KG1 (cell line): ENCODE measurements at places on chromosomes 1 and 21.

GRCh38 chr1:160085686-160086455 is 4.5 kb downstream of the KCNJ9 start:
- peak; percentile 47 for DNase-seq

- DNase-seq = no peak
These were observed 20.7 kb downstream of the FOXO6 start for GRCh38 chr1:41381692-41382479.

DNA sequence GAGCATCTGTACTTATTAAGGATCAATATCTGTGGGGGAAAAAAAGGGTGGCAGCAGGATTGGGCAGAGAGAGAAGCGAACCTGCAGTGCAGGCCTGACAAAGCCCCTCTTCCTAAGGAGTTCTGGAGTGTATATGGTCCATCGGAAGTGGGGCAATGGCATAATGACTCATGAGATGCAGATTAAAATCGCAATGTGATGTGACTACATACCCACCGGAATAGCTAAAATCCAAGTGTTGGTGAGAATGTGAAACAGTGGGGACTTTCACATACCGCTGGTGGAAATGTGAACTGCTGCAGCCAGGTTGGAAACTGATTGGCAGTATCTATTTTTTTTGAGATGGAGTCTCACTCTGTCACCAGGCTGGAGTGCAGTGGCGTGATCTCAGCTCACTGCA is 8.2 kb upstream of the CREG1 start:
- DNase-seq = no peak

- DNase-seq = no peak
These were observed 85.7 kb downstream of the ATP1A1 start for GRCh38 chr1:116458695-116459094.

GRCh38 chr21:45510466-45510955 is 31.7 kb downstream of the SLC19A1 start:
- no peak for DNase-seq

- no peak for DNase-seq
These were observed 381.0 kb upstream of the VAMP3 start for GRCh38 chr1:7389906-7390603.

- no peak for DNase-seq
These were observed 50.3 kb downstream of the DYRK1A start for GRCh38 chr21:37416914-37417313.

- DNase-seq = no peak
These were observed 19.3 kb downstream of the PHGDH start for GRCh38 chr1:119731060-119731459.

- peak; percentile 85 for DNase-seq
These were observed at the start of gene DYRK3 for GRCh38 chr1:206635080-206635977. Gene DYRK3 (plus strand): TSS chr1:206635536. CDS start chr1:206635704, 168 bp downstream.

- no peak for DNase-seq
These were observed 151.3 kb upstream of the NEGR1 start for GRCh38 chr1:72433591-72433990.

DNA sequence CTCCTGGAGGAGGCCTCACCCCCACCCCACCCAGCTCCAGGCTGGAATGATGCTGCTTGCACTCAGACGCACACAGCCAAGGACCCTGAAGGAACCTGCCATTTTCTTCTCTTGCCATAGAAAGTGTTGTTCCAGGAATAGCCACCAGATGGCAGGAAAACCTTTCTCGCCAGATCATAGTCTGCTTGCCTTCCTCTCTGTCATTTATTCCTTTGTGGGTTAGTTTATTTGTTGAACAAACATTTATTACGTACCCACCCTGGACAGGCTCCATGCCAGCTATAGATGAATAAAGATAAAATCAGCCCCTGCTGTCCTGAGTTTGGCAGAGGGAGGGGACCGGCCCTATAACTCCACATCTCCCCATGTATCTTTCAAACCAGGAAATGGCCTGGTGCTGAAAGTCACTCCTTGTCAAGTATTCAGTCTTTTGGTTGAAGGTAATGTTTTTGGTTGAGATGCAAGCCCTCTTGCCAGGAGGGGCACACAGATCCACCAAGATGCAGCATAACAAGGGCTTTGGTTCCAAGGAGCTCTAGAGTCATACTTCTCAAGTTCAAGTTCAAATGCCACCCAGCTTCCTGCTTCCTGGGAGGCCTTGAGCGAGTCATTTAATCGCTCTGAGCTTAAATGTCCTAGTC is 7.0 kb upstream of the KCNC4 start:
- peak; percentile 35 for DNase-seq

DNA sequence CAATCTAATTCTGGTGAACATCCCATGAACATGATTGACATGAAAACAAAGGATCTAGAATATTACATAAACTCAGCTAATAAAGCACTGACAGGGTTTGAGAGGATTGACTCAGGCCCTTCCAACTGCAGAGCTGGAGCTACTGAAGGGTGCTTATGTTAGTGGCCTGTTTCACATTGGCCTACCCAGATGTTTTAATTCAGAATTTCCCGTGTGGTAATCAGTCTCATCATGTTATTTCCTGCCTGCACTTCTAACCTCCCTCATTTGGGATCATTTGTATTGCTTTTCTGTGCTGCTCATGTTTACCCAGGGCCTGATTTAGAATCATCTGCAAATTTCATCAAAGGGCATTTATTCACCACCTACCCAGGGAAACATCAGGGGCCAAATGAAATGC is 270.3 kb downstream of the PLPP3 start:
- no peak for DNase-seq
